ENCODE measurements at places on chromosomes 6 and 20.
A peak's percentile ranks its signal among the peaks of the same experiment; 100 is the strongest.

GRCh38 chr20:20343932-20344331 lies 24.0 kb upstream of the INSM1 start:
- no peak for DNase-seq

DNA sequence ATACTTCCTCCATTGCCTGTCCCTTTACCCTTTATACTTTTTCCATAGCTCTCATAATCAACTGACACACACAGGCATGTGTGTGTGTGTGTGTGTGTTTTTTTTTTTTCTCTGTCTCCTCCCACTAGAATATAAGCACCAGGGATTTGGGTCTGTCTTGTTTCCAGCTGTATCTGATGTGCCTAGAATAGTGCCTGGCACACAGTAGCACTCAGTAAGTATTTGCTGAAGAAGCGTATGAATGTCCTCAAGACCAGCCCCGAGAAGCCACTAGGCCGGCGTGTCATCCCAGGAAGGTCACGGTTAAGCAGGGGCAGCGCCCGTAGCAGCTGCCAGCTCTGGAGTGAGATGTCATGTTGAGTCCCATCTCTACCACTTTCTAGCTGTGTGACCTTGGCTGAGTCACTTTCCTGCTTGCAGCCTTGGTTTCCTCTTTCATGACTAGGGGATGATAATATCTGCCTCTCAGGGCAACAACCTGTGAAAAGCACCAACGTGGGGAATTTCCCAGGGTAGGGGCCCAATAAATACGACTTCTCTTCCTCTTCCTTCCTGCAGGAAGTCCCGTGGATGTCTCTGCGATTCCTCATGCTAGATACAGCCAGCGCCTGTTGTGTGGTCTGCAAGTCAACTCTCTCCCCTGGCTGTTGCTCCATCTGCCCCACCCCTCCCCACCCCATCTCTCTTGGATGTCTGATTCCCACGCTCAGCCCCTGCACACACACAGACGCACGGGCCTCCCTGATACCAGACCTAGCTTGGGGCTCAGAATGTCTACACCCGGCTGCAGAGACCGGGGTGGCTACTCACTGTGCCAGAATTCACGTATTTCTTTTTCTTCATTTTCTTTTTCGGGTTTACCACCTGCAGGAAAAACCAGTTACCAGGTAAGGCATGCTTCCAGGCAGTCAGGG lies 58.1 kb downstream of the RAB44 start:
- peak; percentile 62 for DNase-seq

- DNase-seq, result no peak
Measured at GRCh38 chr6:134584847-134585516, 267.1 kb upstream of the SGK1 start.

- DNase-seq, result no peak
Measured at GRCh38 chr6:81802356-81802755, 49.9 kb upstream of the TENT5A start.

GRCh38 chr20:58268421-58268821 lies 40.0 kb upstream of the ANKRD60 start:
- no peak for DNase-seq

DNA sequence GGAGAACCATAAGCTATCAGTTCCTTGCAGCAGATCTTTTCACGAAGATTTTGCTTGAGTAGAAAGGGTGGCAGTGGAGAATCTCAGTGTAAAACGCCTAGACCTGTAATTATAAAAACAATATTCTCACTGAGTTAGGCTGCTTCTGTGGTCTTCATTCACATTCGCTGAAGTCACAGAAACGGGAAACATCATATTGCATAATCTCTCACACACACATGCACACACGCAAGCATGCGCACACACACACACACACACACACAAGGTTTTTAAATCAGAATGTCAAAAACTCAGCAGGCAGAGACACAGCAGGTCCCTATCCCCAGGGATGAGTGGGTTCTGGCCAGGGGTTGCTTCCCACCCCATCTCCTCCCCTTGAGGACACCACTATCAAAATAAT lies 175.5 kb downstream of the ATXN1 start:
- DNase-seq, result no peak

DNA sequence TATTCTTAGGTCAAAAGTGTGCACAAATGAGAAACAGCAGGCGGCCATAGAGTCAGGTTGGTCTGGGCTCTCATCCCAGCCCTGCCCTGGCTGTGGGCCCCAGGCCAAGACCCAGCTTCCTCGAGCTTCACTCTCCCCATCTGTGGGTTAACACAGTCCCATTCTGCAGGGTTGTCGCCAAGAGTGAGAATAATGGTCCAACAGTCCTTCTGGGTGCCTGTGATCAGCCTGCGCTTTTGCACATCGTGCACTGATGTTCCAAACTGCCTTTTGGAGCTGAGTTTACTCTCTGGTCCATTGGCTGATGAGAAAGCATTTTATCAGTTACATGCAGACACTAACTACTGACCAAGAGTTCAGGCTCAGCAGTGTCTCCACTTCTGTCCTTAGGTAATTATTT lies 82.6 kb downstream of the INSM1 start:
- DNase-seq, result no peak

- no peak for DNase-seq
Measured at GRCh38 chr20:36969478-36970186, 18.1 kb upstream of the SAMHD1 start.

DNA sequence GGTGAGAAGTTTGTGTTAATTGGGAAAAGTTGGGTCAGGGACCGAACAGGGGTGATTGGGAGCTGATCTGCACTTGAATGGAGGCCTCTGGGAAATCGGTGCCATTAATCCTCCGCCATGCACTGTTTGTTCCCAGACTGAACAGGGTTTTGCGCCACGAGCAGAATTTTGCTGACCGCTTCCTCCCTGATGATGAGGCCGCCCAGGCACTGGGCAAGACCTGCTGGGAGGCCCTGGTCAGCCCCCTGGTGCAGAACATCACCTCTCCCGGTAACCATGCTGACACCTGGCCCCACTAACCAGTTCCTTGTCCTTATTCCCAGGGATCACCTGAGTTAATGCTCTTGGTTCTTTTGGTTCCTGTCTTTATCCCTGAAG lies 21.7 kb downstream of the CUL9 start:
- DNase-seq, result no peak

- DNase-seq, result no peak
Measured at GRCh38 chr6:47047479-47048407, 5.6 kb upstream of the ADGRF1 start.

GRCh38 chr6:15299430-15300131 lies 53.7 kb downstream of the JARID2 start:
- DNase-seq, result no peak

DNA sequence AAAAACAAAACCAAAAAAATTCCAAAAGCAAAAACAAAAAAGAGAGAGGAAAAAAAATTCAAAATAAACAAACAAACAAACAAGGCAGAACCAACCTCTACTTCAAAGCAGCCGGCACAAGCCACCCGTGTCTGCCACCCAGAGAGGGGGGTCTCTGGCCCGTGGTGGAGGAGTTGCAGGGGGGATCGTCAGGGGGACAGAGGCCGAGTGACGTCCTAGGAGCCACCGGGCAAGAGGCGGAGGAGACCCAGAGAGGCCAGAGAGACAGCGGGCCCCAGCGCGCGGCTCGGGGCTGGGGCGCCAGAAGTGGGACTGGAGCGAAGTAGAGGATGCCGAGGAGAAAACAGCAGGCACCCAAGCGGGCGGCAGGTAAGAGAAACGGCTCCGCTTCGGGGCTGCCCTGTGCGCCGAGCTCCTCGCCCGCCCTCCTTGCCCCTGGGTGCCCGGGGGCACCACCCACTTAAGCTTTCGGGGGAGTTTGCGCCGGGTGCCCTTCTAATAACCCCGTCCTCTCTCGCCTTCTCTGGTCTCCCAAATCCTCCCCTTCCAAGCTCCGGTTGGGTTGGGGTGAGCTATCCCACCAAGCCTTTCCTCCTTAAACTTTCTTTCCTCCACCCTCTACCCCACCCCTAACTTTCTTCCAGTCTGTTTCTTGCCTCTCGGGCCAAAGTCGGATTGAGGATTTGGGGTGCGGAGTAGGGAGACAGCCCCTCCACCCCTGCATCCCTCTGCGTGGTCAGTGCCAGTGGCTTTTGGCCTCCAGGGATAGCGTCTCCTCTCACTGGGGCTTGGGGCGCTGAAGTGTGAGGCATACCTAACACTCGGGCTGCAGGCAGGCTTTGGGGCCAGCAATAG lies 1.0 kb downstream of the TSHZ2 start:
- DNase-seq, result no peak

DNA sequence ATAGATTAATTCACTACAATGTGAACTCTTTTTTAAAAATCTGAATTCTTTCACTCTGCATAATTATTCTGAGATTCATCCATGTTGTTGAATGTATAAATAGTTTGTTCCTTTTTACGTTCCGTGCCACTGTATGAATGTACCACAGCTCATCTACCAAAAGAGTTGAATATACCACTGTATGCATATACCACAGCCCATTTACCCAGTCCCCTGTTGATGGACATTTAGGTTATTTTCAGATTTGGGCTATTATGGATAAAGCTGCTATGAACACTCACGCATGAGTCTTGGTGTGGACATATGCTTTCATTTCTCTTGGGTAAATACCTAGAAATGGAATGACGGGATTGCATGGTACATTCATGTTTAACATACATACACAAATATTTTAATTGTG lies 28.2 kb downstream of the PNPLA1 start:
- DNase-seq, result no peak

GRCh38 chr20:39660965-39661364 lies 698.8 kb downstream of the DHX35 start:
- no peak for DNase-seq

DNA sequence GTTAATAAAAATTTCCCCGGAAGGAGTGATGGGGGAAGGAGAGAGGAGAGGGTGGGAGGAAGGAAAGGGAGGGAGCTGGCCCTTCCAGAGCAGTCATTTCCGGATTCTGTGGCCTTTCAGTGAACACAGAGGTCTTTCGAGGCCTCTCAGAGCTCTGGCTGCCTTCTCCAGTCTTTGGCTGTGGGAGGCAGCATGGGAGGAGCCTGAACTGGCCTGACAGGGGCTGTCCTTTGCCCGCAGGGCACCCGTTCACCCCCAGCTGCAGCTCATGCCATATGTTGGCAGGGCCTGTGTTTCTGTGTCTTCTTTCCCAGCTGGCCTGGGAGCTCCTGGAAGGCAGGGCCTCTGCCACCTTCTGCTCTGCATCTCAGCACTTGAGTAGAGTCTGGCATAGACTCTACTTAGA lies 95.5 kb downstream of the PPP1R14C start:
- DNase-seq, result no peak

DNA sequence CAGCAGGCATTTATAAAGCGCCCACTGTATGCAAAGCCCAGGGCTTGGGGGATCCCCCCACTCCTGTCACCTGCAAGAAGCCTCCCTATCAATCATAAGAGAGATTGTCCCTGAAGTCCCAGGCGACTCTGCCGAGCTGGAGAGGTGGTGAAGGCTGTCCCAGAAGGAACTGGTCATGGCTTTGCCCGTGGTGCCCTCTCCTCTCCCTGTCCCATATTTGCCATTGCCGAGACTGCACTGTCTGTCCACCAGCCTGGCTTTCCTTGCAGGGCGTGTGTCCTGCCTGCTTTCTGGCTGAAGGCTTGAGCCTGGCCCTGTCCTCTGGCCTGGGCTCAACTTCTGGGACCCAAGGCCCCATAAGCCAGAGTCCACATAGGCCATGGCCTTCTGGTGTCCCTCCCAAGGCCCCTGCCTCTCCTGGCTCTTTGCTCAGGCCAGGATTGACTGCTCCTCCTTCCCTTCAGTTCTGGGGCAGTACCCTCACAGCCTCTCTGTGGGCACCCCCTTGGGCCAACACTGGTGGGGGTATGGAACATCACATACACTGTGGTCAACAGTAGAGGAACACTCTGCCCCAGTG lies 46.9 kb downstream of the CPXM1 start:
- no peak for DNase-seq

- no peak for DNase-seq
Measured at GRCh38 chr20:4861961-4862360, 139.3 kb downstream of the SLC23A2 start.

DNA sequence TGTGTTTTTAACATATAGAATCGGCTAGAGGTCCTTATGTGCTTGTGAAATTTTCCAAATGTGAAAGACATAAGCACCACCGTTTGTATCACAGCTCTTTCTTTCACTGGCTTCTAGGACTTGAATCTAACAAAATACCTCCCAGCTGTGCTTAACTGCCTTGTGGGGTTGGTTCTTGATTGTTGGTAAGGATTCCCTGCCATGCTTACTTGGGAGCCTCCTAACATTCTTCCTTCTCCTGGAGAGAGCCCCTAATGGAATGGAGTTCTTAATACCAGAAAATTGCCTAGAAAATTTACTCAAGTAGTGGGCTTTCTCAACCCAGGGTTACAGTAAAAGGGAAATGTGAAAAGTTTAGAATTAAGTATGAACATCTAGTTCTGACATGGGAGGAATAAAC lies 121.2 kb downstream of the COL19A1 start:
- no peak for DNase-seq

GRCh38 chr6:341914-342831 lies 49.4 kb upstream of the IRF4 start:
- DNase-seq, result no peak

DNA sequence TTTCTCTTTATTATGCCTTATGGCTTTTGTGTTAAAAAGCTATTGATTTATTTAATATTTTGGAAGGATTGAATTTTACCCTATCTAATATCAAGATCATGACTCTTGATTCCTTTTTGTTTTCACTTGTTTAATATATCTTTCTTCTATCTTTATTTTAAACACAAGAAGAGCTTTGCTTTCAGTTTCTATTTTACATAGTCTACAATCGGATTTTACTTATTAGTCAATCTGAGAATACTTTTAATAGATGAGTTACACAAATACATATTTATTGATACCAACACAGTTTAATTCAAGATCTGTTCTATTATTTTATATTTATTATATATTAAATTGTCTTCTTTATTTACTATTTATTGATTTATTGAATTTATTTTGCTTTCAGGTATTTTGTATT lies 218.8 kb downstream of the ESR1 start:
- DNase-seq, result no peak

DNA sequence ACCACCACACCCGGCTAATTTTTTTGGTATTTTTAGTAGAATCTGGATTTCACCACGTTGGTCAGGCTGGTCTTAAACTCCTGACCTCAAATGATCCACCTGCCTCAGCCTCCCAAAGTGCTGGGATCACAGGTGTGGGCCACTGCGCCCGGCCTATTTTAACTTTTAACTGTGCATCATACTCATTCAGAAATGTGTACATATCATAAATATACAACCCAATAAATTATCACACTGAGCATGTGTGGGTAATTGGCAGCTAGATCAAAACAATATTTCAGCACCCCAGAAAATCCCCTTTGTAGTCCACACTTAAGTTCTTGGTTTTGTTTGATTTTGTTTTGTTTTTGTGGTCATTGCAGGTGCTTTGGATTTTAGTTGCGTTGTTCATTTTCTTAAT lies 228.9 kb upstream of the ZNF217 start:
- DNase-seq, result no peak

GRCh38 chr20:55777641-55778040 lies 227.7 kb downstream of the CBLN4 start:
- DNase-seq, result no peak

- no peak for DNase-seq
Measured at GRCh38 chr6:20447581-20448132, 46.0 kb downstream of the E2F3 start.

- no peak for DNase-seq
Measured at GRCh38 chr6:1131285-1132079, 180.4 kb upstream of the FOXQ1 start.

GRCh38 chr6:52160472-52161104 lies 25.6 kb upstream of the IL17A start:
- DNase-seq, result no peak

- no peak for DNase-seq
Measured at GRCh38 chr6:13447949-13448724, 39.3 kb downstream of the GFOD1 start.

- no peak for DNase-seq
Measured at GRCh38 chr6:12576389-12576788, 140.2 kb upstream of the PHACTR1 start.

Measured in T-helper 9 cell (primary cell).